CD4-positive, alpha-beta T cell treated with Interleukin-15 for 4 hours (primary cell): ENCODE measurements at places on chromosomes 16 and 17.

DNA sequence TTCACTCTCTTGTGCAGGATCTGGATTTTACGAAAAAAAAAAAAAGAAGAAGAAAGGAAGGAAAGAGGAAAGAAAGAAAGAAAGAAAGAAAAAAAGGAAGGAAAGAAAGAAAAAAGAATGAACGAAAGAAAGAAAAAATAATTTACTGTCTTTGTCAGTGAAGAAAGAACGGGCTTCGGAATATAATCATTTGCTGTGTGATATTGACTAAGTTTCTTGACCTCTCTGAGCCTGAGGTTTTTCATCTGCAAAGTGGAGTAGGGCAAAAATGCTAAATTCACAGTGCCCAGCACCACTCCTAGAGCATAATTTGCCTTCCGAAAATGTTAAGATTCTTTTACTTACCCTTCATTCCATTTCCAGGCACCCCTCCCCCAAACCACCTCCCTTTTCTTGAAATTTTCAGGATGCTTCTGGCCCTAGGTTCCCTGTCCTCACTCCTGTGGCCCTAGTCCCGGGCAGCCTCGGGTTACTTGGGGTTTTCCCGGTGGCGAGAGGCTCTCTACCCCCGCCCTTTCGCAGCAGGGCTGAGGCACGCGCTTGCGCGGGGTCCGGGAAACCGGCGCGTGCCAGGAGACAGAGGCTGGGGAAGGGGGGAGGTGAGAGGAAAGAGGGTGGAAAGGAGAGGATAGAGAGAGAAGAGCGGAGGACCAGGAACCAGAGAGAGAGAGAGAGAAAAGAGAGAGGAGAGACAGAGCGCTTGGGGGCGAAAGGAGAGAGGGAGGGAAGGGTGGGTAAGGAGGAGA lies at the start of gene CNTNAP1:
CNTNAP1 (plus strand) TSS at position 556 of the 746 bp plus-strand sequence. CDS start 299 bp downstream, outside the sequence.
- DNase-seq = no peak

DNA sequence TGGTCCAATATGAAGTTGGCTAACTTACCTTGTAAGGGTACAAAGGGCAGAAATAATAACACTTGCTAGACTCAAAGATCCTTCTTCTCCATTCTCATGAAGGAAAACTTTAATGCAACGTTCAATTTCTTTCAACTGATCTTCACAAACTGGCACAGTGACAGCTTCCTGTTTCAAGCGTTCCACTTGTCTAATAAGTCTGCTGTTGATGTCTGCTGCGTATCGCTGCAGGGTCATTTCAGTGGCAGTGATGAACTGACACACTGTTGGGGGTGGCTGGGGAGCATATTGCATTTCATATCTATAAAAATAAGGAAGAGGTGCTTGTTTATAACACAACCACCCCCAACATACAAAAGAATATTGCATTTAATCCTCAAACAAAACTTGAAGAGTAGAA lies 33.5 kb upstream of the ARL6IP1 start:
- no peak for DNase-seq

GRCh38 chr16:50642349-50642748 lies 38.8 kb downstream of the SNX20 start:
- DNase-seq = no peak

- DNase-seq = no peak
Measured at GRCh38 chr17:44552361-44552760, 4.9 kb upstream of the FZD2 start.

GRCh38 chr16:2584729-2585650 lies 47.2 kb downstream of the PDPK1 start:
- no peak for DNase-seq

- peak; percentile 38 for DNase-seq
Measured at GRCh38 chr17:40646791-40647623, 611 bp downstream of the SMARCE1 start.

GRCh38 chr17:77781536-77781935 lies 177.0 kb upstream of the TNRC6C start:
- DNase-seq = no peak

DNA sequence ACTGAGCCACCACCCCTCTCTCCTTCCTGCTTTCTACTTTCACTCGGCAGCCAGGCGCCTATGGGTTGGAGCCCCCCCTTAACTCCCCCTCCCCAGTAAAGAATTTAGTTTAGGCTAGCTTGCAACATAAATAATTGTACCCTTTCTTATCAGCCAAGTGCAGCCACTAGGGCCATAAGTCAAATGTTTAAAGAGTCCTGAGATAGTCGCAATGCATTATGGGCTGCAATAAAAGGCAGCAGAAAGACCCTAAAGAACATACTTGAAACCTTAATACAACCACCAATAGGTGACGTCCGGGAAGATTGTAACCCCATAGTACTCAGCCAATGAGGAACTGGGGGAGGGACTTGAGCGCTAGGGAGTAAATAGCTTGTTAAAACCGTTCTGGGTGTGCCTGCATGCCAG lies 40.5 kb downstream of the C16orf82 start:
- DNase-seq = no peak

DNA sequence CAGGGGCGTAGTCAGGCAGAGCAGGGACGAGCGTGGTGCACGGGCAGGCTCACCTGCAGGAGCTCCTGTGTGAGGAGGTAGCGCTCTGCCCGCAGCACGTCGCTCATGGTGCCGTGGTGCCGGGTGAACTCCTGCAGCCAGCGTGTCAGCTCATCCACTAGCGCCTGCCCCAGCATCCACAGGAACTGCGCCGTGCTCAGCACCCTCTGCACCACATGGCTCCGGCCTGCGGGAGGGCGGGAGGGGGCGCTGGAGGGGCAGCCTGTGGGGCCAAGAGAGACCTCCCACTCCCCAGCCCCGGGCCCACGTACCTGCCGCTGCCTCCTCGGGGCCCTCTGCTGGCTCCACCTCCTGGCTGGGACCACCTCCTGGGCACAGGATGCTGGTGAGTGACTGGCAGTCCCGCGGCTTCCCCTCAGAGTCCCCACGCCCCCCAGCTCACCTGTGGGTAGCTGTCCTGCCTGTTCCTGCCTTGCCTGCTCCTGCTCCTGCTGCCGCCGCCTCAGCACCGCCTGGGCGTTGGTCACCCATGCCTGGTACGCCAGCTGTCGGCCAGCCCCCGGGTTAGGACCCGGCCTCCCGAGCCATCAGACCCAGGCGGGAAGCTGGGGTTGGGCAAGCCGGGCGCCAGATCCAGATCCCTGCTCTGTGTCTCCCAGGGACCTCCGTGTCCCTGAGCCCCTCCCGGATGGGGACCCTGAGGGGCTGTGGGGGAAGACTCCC lies 16.6 kb downstream of the CTU2 start:
- no peak for DNase-seq

DNA sequence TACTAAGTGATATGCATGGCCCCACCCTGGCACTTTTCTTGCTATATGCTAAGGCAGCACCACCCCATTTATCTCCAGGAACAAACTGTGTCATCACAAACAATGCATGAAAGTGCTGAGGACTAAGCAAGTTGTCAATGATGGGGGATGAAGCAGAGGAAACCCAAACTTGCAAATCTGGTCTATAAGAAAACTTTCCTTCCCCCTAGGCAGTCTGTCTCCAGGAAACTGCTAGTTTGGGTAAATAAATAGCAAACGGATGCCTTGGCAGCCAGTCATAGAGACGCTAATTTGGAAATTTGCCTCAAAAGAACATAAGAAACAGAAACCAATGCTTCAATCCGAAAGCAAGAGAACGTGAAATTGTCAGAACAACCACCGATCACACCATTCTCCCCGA lies 5.6 kb upstream of the HSBP1 start:
- peak; percentile 1 for DNase-seq

DNA sequence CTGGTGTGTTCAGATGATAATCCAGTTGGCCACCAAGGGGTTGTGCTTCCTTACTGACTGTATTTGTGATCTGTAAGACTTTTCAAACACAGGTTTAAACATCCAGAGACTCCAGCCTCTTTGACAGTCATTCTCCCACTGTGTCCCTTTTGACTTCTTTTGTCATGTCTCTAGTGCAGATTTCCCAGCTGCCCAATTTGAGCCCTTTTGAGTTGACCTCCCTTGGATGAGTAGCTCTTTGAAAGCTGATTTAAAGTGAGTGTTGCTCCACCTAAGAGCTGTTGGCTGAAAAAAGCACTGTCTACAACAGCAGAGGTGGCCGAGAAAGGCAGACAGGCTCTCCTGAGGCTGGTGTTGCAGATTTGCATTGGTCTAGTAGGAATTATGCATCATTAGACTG lies 188.4 kb upstream of the TBX2 start:
- DNase-seq = no peak

- no peak for DNase-seq
Measured at GRCh38 chr17:17398188-17398942, 78.4 kb upstream of the MED9 start.

GRCh38 chr17:48575066-48575582 lies 3.0 kb downstream of the HOXB4 start:
- no peak for DNase-seq

- peak; percentile 43 for DNase-seq
Measured at GRCh38 chr16:89358030-89359005, 132.0 kb downstream of the ANKRD11 start.

- DNase-seq = no peak
Measured at GRCh38 chr16:55575496-55575895, 9.0 kb downstream of the CAPNS2 start.

- no peak for DNase-seq
Measured at GRCh38 chr17:35774499-35774898, 13.8 kb downstream of the C17orf50 start.

- no peak for DNase-seq
Measured at GRCh38 chr17:2595716-2596115, 2.3 kb downstream of the PAFAH1B1 start.

DNA sequence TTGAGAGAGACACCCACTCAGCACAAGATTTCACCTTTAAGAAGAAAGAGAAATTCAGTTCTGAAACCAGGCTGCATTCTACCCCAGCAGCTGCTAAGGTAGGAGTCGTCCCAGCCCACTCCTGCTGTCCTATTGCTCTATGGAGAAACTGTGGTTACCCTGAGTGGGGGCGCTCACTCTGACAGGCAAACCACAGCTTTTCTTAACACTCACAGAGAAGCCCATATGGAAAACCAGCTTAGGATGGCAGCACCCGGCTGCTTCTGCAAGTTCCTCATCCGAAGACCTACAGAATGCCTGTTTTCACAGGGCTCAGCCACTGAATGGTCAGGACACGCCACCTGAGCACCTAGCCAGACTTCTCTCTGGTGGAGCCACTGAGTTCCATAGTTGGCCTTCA lies 7.5 kb downstream of the ATP5PD start:
- DNase-seq = no peak

DNA sequence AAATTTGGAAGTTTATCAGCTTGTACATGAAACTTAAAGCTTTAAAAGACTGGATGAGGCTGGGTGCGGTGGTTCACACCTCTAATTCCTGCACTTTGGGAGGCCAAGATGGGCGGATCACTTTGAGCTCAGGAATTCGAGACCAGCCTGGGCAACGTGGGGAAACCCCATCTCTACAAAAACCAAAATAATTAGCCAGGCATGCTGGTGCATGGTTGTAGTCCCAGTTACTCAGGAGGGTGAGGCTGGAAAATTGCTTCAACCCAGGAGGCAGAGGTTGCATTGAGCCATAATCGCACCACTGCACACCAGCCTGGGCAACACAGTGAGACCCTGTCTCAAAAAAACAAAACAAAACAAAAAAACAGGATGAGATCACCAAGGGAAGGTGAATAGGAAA lies 209.5 kb downstream of the AATF start:
- DNase-seq = no peak

DNA sequence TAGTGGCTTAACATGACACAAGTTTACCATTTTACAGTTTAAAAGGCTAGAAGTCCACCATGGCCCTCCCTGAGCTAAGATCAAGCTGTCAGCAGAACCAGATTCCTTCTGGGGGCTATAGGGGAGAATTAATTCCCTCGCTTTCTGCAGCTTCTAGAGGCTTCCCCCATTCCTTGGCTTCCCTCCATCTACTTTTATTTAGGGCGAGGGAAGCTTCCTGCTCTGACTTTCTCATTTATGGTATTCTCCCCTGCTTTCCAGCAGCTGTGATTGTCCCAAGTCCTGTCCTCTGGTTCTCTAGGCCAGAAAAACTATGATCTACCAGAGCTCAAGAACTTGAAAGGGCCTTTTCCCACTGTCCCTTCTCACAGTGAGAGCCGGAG lies 4.3 kb downstream of the CETP start:
- DNase-seq = no peak

DNA sequence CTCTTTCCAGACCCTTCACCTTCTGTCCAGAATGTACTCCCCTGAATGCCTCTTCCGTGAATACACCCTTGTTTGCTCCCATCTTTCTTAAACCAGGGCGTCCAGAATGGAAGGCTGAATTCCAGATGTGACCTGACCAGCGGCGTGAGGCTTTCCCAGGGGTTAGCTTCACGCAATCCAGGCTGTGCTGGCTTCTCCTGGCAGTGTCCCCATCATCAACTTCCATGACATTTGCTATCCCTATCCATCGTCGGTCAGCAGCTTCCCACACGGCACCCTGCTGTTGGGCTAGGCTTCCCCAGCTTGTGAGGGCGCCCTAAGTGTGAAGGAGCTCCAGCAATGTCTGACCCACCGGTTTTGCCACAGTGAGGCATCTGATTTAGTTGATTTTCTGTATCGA lies 339.8 kb upstream of the TNRC6C start:
- DNase-seq = no peak

DNA sequence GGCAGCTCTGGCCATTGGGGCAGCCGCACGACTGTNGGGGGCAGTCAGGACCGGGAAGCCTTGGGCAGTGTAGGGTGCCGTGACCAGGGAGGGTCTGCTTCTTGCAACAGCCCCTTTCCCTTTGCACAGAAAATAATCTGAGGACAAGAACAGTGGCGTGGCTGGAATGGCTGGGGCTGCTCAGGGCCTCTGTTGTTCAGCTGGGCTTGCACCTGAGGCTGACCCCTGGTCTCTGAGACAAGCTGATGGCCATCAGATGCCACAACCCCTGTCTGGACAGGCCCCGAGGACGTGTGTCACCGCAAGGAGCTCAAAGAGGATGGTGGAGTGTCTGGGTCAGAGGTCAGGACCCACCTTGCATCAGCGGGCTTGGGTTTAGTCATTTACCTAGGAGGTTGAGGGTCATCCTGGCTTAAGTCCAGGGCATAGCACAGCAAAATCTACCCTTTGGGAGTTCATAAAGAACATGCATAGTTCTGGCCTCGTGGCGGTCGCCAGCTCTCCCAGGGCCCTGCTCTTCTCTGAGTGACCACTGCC lies 46.9 kb downstream of the METRNL start:
- no peak for DNase-seq

DNA sequence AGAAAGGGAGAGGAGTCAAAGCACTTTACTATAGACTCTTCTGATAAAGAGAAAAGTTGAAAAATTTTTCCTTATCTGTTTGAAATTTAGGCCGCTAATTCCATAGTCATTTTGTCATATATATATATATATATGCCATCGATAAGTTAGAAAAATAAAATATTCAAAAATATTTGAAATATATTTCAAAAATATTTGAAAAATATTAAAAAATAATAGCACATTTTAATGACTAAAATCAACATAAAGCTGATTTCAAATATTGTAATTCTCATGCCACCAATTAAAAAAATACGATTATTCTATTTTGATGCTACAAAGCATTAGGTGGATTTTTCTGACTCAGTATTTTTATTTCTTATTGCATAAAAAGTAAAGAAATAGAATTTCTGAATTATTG lies 87.1 kb downstream of the KIF2B start:
- no peak for DNase-seq

- no peak for DNase-seq
Measured at GRCh38 chr17:29155966-29156338, 24.2 kb downstream of the MYO18A start.
